ENCODE measurements at places on chromosomes 7 and 10.

DNA sequence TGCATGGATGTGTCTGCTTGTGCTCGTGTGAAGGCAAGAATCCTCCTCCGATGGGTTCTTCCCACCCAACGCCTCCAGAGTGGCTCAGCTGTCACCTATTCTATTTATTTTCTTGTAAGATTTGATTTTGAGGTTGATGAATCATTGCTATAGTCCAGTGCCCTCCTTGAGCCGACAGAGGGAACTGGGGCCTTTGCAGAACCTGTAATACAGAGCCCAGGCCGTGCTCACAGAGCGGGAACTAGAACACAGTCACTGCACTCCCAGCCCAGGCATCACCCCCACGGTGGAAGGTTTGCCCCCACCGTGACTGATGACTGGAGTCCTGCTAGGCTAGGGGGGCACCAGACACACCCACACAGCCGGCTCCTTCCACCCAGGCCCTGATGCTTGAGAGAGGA, 2.0 kb downstream of the RARRES2 start:
- no peak for DNase-seq

DNA sequence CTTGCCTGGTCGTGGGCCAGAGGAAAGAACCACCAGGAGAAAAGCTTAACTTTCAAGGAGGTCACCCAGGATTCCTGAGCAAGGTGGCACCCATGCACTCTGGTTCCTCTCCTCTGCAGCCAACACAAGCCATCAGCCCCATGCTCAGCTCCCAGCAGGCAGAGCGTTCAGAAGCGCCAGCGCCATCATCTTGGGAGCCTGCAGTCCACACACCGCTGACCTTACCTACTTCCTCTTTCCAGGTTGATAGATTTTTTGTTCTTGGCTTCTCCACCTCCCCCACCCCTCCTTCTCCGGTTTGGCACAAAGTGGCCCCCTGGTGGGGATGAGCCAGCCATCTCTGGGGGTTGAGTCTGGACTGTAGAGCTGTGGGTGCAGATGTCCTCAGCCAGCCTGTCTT, 1.7 kb upstream of the WDR86 start:
- no peak for DNase-seq

DNA sequence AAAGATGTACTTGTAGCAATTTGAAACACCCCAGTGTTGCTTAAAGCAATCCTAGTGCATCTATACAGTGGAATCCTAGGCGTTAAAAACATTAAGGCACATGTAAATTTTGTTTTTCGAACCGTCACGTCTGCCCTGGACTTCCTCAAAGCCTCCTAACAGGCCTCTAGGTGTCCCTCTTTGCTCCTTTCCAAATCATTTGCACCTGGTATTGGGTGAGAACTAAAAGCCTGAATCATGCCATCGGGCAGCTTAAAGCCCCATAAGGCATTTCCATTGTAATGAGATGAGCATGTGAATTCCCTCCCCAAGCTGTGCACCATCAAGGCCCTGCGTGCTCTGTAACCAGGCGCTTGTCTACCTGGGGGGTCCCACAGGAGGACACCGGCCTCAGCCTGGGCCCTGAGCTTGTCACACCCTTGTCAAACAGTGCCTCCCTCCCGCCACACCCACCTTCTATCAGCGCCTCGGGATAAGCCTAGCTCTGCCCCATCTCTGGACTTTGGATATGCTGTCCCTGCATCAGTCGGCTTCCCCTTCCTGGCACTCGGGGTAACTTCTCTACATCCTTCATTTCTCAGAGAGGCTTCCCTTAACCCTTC, 89.2 kb downstream of the WDR11 start:
- no peak for DNase-seq

GRCh38 chr10:36507715-36508114, 617.7 kb upstream of the ANKRD30A start:
- no peak for DNase-seq

- no peak for DNase-seq
Observed at GRCh38 chr10:62054408-62054807, 152.9 kb downstream of the ARID5B start.

DNA sequence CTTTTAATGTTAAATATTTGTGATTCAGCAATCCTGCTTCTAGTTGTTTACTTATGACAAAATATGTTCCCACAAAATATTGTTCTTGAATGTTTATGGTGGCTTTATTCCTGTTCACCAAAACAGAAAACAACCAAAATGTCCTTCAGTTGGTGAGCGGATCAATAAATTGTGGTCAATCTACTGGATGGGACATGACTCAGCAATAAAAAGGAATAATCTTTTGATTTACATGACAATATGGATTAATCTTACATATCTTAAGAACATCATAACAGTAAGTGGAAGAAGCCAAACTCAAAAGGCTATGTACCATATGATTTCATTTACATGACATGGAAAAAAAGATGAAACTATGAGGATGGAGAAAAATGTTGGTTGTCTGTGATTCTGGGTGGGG, 691.3 kb upstream of the GHITM start:
- DNase-seq: no peak

DNA sequence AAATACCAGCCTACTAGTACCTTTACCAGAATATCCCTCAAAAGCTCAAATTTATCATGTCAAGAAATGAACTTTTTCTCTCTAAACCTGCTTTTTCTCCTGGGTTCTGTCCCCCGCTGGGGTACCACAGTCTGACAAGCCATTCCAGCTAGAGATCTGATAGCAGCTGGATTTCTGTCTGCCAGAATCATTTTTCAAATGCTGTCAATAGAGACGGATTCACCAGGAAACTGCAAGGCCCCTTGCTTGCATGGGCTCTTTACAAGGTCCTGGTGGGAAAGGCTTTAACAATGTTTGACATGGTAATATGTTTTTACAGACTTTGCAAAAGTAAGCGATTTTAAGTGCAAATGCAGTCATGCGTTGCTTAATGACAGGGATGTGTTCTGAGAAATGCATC, 4.9 kb upstream of the ANXA11 start:
- no peak for DNase-seq

GRCh38 chr7:29122081-29122480, 24.3 kb downstream of the CPVL start:
- no peak for DNase-seq

DNA sequence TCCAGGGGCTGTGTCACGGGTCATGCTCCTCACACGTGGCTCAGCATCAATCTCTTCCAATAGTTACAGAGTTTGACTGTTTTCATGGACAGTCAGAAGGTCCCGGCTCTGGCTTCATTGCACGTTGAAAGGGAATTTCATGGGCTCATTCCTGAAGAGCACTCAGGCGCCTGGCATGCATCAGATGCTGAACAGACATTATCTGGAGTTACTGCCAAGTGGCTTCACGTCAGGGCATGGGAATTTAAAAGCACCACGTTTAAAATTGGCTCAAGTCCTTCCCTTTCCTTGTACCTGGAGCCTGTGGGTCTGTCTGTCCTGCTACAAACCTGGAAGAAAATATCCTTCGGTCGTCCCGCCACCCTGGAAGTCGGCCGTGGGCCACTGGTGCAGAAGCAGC, 50.4 kb downstream of the CFAP46 start:
- no peak for DNase-seq

DNA sequence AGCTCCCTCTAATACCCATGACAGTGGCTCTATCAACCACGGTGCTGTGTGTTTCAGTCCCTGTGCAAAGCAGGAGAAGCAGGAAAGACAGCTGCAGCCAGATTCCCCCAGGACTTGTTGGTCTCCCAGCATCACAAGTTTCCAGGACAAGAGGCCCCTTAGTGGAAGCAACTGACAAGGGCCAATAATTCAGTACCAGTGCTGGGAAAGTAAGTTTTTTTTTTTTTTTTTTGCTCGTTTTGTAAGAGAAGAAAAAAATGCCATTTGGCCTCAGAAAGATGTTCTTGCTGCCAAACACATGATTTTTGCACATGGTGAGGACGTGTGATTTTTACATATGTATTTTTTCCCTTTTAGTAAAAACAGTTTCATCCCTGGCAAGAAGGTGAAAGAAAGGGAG, 284.2 kb upstream of the ZMIZ1 start:
- no peak for DNase-seq

GRCh38 chr7:13159003-13159402, 471.6 kb downstream of the ARL4A start:
- DNase-seq: no peak

DNA sequence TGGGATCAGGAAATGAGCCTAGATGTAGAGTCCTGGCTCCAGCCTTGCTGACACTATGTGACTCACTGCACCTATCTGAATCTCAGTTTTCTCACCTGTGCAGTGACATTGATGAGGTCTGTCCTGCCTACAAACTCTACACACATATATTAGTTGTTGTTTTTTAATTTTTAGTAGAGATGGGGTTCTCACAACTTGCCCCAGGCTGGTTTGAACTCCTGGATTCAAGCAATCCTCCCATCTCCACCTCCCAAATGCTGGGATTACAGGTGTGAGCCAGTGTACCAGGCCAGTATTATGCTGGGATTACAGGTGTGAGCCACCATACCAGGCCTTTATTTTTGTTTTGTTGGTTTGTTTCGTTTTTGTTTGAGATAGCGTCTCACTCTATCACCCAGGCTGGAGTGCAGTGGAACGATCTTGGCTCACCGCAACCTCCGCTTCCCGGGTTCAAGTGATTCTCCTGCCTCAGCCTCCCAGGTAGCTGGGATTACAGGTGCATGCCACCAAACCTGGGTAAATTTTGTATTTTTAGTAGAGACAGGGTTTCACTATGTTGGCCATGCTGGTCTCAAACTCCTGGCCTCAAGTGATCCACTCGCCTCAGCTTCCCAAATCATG, 11.8 kb upstream of the DDIT4 start:
- DNase-seq: no peak

DNA sequence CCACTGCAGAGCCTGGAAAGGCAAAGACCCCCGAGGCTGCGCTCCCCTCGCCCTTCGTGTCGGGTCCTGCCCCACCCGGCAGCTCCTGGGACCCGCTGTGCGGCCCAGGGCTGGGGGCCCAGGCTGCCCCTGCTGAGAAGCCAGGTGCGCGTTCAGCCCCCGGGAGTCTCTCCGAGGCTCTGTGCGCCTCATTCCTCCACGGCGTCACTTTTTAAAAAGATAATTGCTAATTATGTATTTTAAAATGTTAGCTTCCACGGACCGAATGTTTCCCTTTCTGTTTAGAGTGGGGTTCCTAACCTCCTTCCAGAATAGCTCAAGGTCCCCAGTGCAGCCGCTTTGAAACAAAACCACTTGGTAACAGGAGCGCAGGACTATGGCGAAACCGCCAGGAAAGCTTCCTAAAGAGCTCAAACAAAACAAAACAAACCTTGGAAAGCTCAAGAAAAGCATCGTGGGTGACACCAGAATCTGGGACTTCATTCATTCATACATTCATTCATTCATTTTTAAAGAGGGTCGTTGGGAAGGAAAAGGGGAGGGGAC, 45.6 kb downstream of the PDIA4 start:
- no peak for DNase-seq

DNA sequence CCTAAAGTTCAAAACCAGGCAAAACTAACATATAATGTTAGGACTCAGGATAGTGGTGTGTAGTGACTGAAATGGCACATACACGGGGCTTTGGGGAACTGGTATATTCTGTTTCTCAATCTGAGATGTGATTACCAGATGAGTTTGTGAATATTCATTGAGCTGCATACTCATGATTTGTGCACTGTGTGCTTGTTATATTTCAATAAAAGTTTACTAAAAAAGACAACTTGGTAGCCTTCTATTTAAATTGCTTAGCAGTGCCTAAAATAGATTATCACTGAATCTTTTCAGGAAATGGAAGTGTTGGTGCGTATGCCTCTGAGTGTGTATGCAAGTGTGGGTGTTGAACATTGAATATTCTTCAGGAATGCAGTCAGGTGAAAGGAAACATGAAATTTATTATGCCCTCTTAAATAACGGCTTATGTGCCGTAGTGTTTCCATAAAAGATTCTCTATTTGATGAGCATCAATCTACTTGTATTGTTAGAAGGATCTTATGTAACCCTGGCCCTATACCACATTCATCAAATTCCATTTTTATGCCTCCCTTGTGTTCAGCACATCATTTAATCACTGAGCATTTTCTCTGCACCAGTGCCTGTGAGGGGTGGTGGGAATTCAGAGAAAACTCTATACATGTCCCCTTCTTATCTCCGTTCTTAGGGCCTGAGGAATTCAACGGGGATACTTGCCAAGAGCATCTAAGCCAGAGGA, 82.6 kb upstream of the AUTS2 start:
- no peak for DNase-seq

DNA sequence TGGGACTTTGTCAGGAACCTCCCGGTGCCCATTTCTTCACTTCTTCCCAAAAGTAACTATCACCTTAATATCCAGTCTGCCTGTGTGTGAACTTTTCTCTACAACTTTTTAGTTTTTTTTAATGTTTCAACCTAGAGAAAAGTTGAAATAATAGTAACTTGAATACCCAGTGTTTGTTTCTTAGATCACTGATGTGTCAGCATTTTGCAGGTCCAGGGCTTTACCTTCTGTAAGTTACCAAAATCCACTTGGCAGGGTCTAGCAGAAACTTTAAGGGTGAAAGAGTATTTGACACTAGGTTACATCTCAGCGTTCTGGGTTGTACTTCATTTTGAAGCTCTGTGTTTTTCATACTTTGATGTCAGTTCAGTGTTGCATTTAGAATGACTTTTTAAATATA, 372.7 kb downstream of the ARL4A start:
- no peak for DNase-seq

- DNase-seq: no peak
Observed at GRCh38 chr7:64187408-64187807, 19.6 kb upstream of the ZNF735 start.

GRCh38 chr7:147915781-147916180, 674.8 kb upstream of the C7orf33 start:
- DNase-seq: no peak

DNA sequence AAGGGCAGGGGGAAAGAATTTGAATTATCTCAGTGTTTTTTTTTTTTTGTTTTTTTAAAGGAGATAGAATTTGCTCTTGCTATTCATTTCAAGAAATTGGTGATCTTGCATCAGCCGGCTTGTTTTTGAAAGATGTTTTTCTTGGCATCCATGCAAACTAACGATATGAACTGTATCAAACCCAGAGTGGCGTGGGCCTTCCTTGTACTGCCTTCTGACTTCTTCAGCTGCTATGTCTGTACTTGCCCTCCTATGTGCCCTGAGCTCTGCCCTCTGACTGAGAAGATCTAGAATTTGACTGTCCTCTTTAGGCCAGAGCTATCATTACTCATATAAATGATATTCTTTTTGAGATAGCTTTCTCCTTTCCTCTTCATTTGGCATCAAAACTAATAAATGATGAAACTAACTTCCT, 183.1 kb downstream of the EXOC4 start:
- no peak for DNase-seq

Measured in T-helper 17 cell (primary cell).